ENCODE measurements at places on chromosomes 5 and 9.
A peak's percentile ranks its signal among the peaks of the same experiment; 100 is the strongest.

GRCh38 chr5:150946351-150946905, 41.6 kb upstream of the ZNF300 start:
- peak; percentile 78 for DNase-seq

DNA sequence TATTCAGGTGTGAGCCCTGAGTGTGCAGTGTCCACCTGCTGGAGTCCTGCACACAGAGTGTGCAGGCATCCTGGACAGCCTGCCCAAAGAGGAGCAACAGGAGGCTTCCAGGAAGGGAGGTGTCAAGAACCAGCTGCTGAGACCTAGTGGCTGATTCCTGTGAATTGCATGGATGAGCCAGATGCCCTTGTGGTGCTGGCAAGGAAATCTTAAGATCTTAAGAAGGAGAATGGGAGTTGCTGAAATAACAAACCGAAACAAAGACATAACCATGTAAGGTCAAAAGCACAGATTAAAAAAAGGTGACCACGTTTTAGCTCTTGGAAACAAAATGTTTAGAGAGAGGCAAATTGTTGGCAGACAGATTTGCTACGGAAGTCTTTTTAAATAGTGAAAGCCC, 29.3 kb upstream of the RPS23 start:
- DNase-seq, result no peak

DNA sequence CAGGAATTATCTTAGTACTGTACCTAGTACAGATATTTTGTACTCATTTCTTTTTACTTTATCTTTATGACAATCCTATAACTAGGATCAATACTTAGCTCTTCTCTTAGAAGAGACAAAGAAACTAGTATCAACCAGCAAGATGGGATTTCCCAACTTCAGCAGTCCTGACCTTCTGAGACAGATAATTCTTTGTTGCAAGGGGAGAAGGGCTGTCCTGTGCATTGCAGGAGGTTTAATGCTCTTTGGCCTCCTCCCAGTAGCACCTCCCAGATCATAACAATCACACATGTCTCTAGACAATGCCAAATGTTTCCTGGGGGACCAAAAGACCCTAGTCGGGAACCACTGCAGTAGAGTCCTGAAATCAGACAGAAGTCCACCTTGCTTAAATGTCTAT, 424.3 kb upstream of the DMAC1 start:
- DNase-seq, result no peak

GRCh38 chr9:130931508-130932254, 7.4 kb downstream of the FIBCD1 start:
- DNase-seq, result no peak

GRCh38 chr5:22496666-22497065, 356.5 kb downstream of the CDH12 start:
- no peak for DNase-seq

DNA sequence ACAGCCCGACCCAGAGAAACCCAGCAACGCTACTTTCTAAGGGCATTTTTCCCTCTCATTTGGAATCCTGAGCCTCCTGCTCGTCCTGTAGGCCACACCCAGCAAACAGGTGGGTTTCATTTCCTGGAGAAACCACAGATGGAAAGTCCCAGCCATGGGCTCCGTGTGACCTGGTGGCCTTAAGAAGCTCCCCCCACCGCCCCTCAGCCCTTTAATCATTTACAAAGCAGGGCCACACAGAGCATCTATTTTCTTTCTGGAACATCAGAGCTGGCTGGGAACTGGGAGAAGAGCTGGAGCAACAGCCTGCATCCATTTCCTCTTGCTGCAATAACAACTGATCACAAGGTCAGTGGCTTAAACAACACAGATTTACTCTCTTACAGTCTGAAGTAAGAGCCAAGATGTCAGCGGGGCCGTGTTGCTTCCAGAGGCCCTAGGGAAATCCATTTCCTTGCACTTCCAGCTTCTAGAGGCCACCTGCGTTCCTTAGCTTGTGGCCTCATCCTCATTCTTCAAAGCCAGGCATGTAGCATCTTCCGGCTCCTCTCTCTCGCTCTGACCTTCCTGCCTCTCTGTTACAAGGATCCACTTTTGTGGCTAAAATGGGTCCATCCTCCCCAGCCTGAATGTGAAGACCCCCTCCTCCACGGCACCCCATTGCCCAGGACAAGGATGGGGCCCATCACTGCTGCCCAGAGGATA, 40.5 kb downstream of the C9orf50 start:
- DNase-seq, result no peak

DNA sequence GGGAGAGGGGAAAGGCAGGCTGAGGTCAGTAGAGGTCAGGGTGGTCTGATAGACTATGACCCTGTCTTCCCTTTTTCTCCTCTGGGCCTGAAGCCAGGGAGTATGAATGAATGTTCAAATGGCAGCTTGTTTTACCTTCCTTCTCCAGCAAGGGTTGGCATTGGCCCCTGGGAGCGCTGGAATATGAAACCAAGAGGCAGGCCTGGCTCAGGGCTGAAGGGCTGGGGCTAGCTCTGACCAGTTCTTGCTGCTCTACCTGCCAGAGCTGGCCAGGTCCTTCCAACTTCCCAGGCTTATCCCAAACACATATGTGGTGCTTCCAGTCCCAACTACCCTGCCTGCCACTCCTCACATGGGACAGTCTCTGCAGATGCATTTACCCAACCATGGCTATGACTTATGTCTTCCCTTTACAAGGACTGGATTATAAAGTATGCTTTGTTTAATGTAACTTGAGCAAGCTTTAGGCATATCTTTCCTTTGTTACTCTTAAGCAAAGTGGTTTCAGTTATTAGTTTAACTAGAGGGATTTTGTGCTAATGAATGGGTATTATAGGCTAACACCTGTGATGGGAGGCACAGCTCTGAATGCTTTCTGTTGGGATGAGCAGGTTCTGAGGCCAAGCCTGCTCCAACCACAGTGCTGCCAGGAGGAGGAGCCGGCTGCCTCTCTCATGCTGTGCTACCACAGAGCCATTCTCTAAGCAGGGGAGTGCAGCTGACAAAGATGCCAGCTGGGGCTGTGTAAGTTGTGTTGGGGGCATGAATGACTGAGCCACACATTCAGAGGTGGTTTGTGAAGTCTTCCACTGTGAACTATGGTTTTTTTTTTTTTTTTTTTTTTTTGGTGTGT, 6.1 kb downstream of the CCNI2 start:
- no peak for DNase-seq

DNA sequence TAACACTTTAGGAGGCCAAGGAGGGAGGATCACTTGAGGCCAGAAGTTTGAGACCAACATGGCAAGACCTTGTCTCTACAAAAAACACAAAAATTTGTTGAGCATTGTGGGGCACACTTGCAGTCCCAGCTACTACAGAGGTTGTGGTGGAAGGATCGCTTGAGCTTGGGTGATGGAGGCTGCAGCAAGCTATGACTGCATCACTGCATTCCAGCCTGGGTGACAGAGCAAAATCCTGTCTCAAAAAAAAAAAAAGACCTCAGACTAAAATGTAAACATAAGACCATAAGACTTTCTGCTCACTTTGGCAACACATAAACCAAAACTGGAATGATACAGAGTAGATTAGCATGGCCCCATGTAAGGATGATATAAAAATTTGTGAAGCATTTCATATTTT, 24.6 kb upstream of the NANS start:
- DNase-seq, result peak; percentile 72

DNA sequence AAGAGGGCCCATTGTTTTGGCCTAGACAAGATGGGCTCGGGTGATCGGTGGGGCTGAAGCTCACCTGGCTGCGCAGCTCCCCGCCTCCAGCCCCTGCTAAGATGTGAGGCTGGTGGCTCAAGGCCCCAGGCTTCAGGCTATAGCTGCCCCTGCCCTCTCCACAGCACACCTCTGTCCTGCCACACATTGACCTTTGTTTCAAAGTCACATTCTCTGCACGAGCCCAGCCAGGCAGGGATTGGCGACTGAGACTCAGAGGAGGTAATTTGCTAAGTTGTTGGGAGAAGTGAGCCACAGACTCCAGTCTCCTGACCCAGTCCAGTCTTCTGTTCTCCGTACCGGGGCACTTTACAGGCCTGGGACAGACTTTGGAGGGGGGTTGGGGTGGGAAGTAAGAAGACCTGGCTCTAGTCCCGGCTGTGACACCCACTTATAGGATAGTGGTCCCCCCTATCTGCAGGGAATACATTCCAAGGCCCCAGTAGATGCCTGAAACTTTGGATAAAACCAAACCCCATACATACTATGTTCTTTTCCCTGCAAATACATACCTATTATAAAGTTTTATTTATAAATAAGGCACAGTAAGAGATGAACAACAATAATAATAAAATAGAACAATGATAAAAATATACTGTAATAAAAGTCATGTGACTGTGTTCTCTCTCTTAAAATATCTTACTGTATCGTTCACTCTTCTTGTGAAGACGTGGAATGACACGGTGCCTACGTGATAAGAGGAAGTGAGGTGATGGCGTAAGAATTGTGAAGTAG, 13.3 kb downstream of the PDGFRB start:
- DNase-seq, result no peak

GRCh38 chr9:70079417-70080037, 35.9 kb downstream of the MAMDC2 start:
- DNase-seq, result no peak

GRCh38 chr9:131423171-131423581, 29.3 kb downstream of the PRRC2B start:
- DNase-seq, result peak; percentile 89

- no peak for DNase-seq
Observed at GRCh38 chr5:148961261-148962199, 101.3 kb downstream of the SH3TC2 start.

- DNase-seq, result peak; percentile 99
Observed at GRCh38 chr9:116288658-116289057, 135.1 kb downstream of the PAPPA start.

DNA sequence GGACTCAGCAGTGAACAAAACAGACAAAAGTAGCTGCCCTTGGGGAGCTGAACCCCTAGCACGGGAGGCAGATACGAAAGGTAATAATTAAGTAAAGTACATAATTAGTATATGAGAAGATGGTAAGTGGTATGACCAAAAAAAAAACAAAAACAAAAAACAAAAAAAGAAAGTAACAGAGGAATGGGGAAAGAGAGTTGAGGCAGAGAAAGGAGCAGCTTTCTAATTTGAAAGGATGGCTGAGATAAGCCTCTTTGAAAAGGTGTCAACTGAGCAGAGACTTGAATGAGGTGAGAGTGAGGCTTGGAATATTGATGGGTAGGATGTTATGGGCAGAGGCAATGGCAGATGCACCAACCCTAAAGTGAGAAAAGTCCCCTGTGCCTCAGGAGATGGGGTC, 69.7 kb downstream of the CARTPT start:
- no peak for DNase-seq

DNA sequence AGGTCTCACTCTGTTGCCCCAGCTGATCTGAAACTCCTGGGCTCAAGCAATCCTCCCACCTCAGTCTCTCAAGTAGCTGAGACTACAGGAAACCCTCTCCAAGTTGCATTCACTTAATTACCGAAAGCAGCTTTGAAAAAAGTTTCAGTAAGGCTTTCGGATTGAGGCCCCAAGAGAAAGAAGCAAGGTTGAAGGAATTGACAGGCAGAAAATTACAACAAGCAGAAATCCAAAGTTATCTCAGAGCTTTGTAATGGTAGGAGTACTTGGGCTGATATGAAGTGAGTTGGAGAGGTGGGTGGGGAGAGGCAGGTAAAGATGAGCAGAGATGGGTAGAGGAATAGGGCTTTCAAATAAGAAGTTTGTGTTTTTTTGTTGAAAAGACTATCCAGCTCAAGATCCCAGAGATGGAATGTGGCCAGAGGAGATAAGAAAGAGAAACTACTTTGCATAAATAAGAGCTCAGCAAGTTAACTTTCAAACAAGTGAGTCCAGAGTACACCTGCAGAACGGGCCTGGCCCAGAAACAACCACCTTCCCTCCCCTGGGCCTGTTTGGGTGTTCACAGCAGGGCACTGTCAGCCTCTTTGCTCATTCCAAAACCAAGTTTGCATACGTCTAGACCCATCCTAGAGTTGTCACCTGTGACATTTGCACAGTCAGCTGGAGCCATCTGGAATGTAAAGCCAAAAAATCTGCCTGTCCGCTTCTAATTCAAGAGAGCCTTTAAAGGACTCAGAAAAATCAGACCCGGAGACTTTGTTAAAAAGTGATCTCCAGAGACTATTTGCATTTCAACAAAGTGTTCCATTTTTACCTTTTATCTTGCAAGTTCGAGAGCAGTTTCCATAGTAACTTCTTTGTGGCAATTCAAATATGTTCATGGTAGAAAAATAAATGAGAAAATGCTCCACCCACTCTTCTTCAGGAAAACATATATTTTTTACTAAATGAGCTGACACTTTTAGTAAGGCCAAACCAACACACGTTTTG, 2.2 kb upstream of the CLINT1 start:
- no peak for DNase-seq

DNA sequence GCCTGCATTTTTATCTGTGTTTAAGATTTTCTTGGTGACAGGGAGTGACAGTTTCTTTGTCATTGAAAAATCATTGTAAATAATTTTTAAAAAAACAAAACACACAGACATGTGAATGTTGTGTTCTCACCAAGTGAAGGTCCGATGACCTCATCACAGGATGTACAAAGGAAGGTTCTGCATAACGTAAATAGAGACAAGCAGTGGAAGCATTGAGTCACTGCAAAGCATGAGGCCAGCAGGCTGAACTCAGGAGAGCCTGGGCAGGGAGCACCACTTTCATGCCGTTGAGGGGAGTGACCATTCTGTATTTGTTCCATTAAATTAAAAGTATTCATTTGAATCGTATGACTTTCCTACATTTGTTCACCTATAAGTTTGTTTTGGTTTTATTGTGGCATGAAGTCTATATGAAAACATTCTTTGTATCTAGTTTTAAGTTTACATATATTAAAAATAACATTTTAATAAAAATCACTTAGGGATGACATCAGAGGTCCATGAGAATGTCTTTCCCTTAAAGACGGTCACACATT, 70.4 kb upstream of the TLE1 start:
- DNase-seq, result peak; percentile 98

DNA sequence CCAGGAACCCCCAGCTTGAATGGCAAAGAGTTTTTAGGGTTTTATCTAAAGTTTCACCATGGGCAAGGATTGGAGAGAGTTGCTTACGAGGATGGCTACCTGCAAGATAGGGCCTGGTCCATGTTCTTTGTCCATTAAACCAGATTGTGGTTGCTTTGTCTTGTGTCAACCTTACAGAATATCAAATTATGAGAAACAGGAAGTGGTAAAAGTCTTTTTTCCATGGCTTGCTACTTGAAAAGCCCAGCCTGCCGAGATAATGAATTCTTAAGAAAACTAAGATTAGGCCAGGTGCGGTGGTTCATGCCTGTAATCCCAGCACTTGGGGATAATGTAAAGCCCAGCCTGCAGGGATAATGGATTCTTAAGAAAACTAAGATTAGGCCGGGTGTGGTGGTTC, 24.4 kb downstream of the ZNF474 start:
- DNase-seq, result no peak

DNA sequence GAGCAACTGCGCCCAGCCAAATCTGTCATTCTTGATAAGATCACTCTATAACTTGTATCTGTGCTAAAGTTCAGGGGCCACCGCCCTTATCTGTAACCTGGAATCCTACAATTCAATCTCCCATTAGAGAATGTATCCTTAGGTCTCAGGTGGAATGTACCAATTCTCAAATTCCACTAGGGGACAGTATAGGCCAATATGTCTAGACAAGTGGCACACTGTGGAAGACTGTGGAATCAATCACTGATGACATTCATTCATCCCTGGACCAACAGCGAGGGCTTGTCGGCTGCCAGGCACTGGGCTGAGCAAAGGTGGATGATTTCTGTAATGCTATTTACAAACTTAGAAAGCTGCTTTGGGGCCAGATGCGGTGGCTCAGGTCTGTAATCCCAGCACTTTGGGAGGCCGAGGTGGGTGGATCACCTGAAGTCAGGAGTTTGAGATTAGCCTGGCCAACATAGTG, 28.7 kb upstream of the MEGF9 start:
- DNase-seq, result no peak

- DNase-seq, result no peak
Observed at GRCh38 chr5:55226027-55226933, 835 bp downstream of the MCIDAS start.

GRCh38 chr9:18163146-18163545, 310.8 kb upstream of the ADAMTSL1 start:
- no peak for DNase-seq
